ENCODE measurements at places on chromosomes 7 and 10.

- no peak for ATAC-seq
Observed at GRCh38 chr10:117734731-117735405, 192.3 kb downstream of the EMX2 start.

GRCh38 chr7:21945454-21946221 is at the start of gene CDCA7L:
Gene CDCA7L, minus strand, starts transcription at chr7:21945899. Its CDS starts 95 bp downstream, at chr7:21945804.
- peak; percentile 91 for ATAC-seq

DNA sequence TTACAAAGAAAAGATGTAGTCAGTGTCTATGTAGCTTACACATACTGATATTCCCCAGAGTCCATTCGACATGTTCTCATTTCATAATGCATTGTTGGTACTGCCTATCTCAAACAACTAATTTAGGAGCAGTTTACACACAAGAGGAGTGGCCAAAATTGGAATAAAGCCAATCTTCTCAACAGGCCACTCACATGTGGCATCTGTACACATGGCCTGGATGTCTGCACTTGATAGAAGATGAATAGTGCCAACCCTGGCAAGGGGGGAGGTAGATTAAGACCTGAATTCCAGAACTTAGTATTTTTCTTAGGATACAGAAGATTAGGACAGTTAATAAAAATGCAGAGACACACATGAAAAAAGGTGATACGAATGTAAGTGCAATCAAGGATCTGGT is 125.3 kb upstream of the STARD3NL start:
- ATAC-seq: no peak

DNA sequence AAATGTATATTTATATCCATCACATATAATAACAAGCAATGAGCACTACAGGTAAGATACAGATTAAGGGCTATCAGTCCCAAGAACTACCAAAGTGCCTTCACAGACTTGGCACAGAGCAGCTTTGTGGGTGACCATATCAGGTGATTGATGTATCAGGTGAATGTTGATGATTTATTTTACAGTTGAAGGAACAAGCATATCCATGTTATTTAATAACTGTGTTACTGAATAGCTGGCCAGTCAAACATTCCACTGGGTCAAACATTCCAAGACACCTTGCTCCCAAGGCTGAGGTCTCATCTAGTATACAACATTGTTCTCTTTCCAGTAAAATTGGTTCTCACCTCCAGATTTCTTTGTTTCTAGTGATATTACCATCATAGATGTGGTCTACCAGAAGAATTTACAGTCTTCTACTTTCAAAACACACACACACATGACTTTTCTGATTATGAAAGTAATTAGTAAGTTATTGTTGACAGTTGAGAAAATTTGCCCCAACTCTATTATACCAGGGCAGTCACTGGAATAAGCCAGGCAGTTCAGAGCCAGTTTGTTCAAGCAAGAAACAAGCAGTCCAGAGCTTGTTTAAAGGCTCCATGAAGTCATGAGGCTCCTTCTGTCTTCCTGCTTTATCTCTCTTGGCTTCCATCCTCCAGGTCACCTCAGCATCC is 68.2 kb downstream of the ELAPOR2 start:
- ATAC-seq: no peak

- peak; percentile 49 for ATAC-seq
Observed at GRCh38 chr7:67625257-67625737, 628.7 kb downstream of the TYW1 start.

DNA sequence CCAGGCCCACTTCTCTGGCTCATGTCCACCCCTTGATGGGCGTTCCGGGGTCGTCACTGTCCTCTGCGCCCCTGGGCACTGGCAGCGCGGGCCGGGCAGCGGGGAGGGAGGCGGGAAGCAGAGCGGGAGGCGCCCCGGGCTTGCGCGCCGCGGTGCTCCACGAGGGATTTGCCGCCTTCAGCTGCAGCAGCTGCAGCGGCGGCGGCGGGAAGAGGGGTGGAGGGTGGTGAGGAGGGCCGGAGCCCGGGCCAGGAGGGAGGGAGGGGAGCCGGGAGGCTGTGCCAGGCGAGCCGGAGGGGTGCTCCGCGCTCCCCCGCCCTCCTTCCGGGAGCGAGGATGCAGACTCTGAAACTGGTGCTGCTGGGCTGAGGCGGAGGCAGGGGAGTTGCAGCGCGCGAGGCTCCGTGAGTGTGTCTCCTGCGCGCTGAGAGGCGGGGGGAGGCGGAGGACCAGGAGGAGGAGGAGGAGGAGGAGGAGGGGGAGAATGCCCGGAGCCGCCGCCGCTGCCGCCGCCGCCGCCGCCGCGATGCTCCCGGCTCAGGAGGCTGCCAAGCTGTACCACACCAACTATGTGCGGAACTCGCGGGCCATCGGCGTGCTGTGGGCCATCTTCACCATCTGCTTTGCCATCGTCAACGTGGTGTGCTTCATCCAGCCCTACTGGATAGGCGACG is at the start of gene LHFPL3:
Gene LHFPL3 (plus strand): TSS at position 308 of the 674 bp plus-strand sequence.
- no peak for ATAC-seq

DNA sequence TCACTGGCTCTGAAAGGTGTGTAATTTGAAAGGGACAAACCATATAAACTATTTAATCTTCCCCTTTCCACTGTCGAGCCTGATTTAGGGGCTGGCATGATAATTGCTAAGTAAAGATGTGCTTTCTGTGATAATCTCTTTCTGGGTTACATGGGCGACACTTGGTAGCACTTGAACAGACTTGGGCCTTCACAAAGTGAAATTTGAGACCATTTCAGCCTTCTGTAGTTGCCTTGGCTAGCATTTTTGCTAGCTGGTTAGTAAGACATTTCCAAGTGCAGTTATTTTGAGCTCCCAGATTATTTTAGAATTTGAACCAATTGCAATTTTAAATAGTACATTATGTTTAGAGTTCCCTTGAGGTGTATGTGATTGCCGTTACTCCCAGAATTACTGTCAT is 432.7 kb upstream of the GALNT17 start:
- no peak for ATAC-seq

DNA sequence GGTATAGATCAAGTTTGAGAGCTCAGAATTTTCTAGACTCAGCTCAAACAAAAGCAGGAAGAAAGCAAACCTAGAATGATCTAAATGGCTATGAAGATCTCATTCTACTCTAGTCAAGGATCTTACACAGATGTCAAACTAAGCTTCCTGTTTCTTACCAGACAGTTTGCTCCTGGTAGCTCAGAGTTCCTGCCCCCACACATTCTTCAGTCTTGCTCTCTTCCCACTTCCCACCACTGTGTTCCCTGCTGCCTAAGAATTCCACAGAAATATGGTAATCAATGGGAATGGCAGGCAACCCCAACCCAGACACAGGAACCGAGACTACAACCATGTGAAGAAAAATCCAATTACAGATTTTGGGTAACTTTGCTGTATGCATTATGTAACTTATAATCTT is 133.4 kb upstream of the PTN start:
- no peak for ATAC-seq

DNA sequence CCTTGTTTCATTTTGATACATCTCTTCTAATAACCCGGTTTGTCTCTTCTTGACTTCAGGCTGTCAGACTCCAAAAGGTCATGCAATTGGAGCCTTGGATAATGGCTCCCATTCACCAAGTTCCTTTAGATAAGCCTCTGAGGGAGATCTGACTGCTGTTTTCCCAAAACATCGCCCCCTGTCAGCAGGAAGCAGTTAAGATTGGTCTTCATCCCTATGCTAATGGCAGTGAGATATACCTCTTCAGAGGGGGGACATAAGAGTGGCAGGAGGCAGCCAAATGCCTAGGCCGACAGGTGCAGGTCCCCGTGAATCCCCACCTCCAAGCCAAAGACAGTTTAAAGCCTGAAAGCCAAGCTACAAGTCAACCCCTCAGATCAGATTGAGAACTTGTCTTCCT is 144.6 kb downstream of the WDR11 start:
- no peak for ATAC-seq

DNA sequence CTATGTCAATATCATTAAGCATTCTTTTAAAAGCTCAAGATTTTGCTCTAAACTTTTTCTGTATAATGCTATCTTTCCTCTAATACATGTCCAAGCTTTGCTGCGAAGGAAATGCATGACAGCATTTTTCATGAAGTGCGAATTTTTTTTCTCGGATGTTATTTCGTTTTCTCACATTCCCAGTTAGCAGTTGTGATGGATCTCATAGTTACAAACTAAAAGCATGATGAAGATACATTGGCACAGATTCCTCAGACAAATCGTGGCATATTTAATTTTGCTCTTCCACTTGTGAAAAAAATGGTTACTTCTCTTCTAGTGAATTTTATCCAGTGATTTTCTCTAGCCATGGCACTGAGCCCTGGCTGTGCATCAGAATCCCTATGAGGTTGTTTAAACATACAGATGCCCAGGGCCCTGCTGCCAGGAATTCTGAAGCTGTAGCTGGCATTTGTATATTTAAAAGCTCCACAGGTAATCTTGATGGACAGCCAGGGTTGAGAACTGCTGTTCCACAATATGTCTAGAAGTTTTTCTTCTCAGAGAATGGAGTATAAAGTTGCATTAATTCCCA is 299.8 kb upstream of the NEBL start:
- ATAC-seq: no peak

DNA sequence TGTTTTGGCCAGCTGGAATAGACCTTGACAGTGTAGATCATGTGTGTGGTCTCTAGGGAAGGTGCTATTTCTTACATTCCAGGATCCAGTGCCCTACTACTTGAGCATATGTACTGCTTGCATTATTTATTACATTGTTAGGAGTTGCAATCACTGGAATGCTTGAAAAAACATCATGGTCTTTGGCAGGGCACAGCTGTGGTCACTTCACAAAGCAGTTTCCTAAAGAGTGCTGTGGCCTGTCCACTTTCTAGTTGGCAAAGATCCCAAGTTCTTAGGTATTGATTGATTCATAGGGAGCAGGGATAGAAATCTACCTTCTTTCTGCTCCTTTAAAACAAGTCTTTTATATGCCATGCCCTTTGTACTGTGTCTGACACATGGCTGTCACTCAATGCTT is 4.6 kb downstream of the C7orf25 start:
- no peak for ATAC-seq

DNA sequence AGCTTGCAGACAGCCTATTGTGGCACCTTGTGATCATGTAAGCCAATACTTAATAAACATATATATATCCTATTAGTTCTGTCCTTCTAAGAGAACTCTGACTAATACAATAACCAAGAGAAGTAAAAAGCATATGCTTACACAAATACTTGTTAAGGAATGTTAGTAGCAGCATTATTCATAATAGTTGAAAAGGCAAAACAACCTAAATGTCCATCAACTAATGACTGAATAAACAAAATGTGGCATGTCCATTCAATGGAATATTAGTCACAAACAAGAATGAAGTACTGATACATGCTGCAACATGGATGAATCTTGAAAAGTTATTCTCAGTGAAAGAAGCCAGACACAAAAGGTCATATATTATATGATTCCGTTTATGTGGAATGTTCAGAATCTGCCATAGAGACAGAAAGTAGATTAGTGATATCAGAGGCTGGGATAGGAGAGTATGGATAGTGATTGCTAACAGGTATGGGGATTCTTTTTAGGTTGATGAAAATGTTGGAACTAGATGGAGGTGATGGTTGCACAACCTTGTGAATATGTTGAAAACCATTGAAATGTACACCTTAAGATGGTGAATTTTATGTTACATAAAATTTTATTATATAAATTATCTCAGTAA is 112.5 kb upstream of the UNC5B start:
- peak; percentile 61 for ATAC-seq

DNA sequence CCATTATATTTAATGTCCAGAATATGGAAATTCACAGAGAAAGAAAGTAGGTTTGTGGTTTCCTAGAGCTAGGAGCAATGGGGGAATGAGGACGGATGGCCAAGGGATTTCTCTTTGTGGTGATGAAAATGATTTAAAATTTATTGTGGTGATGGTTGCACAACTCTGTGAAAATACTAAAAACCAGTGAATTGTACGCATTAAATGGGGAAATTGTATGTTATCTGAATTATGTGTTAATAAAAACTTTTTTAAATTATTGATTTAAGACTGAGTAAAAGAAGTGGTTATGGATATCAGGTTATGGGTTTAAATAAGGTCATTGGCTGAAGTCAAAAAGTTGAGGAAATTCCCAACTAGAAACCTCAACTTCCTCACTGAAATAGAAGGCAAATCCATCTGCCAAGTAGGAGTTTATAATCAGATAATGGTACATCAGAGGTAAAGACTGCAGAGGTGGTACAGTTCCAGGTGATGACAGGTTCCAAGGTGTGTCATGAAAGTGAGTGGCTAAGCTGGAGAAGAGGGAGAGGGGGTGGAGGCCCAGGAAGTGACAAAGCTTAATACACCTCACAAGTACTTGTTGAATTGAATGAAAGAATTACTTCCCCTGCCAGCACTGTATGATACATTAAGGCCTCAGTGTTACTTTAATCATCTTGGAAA is 68.9 kb upstream of the CCDC71L start:
- peak; percentile 15 for ATAC-seq

DNA sequence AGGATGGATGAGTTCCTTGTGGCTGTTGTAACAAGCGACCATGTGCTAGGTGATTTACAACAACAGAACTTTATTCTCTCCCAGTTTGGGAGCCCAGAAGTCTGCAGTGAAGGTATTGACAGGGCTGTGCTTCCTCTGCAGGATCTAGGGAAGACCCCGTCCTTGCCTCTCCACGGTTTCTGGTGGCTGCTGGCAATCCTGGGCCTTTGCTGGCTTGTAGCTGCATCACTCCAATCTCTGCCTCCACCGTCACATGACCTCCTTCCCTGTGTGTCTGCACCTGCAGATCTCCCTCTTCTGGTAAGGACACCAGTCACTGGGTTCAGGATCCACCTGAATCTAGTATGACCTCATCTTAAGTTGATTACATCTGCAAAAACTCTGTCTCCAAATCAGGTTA is 115.6 kb downstream of the GLRX3 start:
- ATAC-seq: no peak

GRCh38 chr7:95062901-95063300 is 155.5 kb downstream of the PPP1R9A start:
- no peak for ATAC-seq

DNA sequence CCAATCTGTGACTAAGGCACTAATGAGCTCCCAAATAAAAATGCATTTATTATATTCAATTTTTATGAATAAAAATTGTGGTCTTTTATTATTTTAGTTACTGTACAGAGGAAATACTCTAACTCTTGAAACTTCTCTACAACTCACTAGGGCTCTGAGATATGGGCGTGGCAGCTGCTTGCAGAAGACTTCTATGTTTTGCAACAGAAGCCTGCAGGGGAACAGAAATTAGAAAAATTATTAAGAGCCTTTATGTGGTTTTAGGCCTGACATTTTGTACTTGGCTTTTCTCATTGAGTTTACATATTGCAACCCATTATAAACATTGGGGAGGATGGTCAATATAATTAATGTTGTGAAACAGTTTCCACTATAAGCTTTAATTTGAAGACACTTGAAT is 581.4 kb downstream of the TNS3 start:
- no peak for ATAC-seq

DNA sequence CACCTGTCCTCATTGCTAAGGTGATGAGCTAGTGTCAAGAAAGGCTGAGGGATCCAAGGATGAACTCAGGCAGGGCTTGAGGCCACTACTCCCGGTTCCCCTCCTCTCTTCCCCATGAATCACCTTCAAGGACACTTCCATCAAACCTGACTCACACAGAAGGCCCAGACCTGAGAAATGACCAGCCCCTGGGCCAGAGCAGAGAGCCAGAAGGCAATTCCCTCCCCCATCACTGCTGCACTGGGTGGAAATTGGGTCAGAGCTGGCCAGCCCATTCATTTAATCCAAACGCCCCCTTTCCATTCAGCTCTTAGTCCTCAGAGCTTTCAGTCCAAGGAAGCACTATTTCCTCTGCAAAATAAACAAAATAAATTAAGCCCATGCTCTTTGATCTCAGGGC is 182.0 kb downstream of the KCNMA1 start:
- ATAC-seq: peak; percentile 12

GRCh38 chr7:77565917-77566316 is 28.8 kb downstream of the PTPN12 start:
- peak; percentile 64 for ATAC-seq
